Right lobe of liver (tissue), 6 donors: ENCODE measurements at places on chromosomes 5 and 9. TPM values are rescaled to one million over a fixed set of nuclear protein-coding genes. Genes with fewer than 3 reads are reported as not detected.

DNA sequence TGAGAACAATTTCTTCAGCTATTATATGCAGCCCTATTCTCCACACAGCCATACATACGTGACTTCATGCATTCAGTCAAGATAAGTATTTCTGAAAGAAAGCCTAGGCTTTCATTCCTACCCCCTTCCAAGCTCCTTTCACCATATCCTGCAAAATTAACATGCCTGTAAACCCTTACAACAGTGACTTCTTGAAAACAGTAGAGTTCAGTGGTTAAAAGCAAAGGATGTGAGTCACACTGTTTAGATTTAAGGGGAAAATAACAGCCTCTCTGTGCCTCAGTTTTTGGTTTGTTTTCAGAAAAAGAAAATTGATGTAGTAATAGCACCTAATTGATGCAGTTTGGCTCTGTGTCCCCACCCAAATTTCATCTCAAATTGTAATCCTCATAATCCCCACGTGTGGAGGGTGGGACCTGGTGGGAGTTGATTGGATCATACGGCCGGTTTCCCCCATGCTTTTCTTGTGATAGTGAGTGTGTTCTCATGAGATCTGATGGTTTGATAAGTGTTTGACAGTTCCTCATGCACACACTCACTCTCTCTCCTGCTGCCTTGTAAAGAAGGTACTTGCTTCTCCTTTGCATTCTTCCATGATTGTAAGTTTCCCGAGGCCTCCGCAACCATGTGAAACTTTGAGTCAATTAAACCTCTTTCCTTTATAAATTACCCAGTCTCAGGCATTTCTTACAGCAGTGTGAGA is 264.8 kb downstream of the CETN3 start:
- H3K36me3 ChIP-seq: no peaks in the 10 kb centered on the region
- H3K4me3 ChIP-seq: no peak overlapping the region

The ACTL7B gene
- total RNA-seq: not detected

- no peaks in the 10 kb centered on the region for H3K4me1 ChIP-seq
- no peak overlapping the region for H3K4me3 ChIP-seq
Measured at GRCh38 chr9:131848570-131849160, 108.8 kb upstream of the RAPGEF1 start.

DNA sequence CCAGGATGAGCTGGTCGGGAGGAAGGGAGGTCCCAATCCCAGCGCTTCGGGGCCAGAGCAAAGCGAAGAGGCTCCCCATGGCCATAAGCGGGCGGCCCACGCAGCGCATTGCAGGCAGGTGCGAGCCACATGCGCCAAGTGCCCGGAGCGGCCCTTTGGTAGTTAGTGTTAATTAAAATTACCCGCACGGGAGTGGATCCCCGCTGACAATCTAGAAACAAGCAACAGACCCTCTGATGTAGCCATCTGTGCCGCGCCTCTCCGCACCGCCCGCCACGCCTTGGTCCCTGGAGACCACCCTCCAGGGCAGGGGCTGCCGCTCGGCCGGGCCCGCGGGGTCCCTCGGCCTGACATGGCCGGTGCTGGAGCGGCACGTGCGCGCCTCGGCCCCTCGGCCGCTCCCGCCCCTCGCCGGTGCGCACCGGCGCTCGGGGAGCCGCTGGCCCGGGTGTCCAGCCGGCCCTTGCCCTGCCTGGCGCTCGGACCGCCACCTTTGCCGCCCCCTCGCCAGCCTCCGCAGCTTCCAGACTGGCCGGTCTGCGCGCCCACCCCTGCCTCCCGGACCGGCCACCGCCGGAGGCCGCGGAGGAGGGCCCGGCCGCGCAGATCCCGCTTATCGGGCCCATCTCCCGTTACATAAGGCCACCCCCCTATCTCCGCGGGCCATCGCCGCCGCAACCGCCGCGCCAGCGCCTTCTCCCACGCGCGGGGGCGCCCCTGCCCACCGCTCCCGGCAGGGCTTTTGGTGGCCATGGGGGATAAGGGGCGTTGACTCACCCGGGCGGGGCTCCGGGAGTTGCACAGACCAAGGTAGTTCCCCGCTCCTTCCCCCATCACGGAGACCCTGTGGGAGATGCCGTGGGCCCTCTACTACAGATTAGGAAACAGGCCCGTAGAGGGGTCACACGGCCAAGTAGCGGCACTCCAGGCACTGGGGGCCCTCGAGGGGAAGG is 1.9 kb upstream of the IL13 start:
- peak overlapping the region; percentile 38 for H3K4me3 ChIP-seq
- H3K27ac ChIP-seq: no peak overlapping the region
- no peaks in the 10 kb centered on the region for H3K27me3 ChIP-seq
- no peaks in the 10 kb centered on the region for H3K36me3 ChIP-seq

GRCh38 chr9:123453831-123454321 is 97.9 kb downstream of the CRB2 start:
- no peaks in the 10 kb centered on the region for H3K27me3 ChIP-seq
- H3K27ac ChIP-seq: no peak overlapping the region
- peak; percentile 37 for DNase-seq
- H3K4me3 ChIP-seq: no peak overlapping the region
- no peaks in the 10 kb centered on the region for H3K36me3 ChIP-seq

GRCh38 chr5:173759691-173760090 is 128.5 kb upstream of the CPEB4 start:
- H3K27ac ChIP-seq: no peak overlapping the region
- no peaks in the 10 kb centered on the region for H3K27me3 ChIP-seq
- H3K4me3 ChIP-seq: no peak overlapping the region
- peaks cover 8% of the 10 kb centered on the region for H3K4me1 ChIP-seq
- DNase-seq: no peak

- no peaks in the 10 kb centered on the region for H3K36me3 ChIP-seq
- H3K27ac ChIP-seq: peak overlapping the region; percentile 40
- peak; percentile 84 for DNase-seq
- no peaks in the 10 kb centered on the region for H3K4me1 ChIP-seq
Measured at GRCh38 chr9:114606597-114607207, 4.4 kb upstream of the TMEM268 start.

- H3K4me3 ChIP-seq: no peak overlapping the region
- H3K27me3 ChIP-seq: no peaks in the 10 kb centered on the region
- no peaks in the 10 kb centered on the region for H3K36me3 ChIP-seq
Measured at GRCh38 chr9:89452561-89452960, 45.4 kb downstream of the SEMA4D start.

DNA sequence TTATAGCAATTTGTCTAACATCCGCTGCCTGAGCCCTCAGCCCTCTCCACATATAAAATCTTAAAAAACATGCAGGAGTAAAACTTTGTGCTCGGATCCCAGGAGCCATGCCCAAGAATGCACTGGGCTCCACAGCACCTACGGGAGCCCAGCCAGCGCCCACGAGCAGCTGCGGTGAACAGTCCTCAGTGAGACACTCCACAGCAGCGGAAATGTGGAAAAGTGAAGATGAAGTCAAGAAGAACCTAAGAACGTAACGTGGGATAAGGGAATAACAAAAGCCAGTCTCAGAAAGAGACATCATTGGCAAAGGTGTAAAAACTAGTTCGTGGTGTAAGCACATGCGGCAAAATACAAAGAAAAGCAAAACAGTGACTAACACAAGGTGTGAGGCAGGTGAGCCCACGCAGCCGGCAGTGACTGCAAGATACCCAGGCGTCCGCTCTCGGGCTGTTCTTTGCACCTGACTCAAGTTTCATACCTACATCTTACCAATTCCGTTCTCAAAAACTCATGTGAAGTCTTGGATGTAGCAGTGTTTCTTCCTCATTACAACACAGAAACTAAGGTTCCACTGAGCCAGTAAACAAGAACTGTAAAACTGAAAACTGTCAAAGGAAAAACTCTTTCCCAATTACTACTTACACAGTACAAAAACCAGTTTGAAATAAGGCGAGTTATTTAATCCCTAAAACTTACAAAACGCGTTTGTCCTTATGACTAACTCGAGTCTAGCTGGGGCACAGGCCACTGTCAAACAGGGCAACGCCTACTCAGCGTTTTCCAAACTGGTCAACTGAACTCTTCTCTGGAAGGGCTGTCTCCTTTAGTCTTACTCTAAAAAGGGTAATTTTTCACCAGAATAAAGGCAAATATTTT is 1.7 kb downstream of the CAMSAP1 start:
- H3K27ac ChIP-seq: no peak overlapping the region
- H3K27me3 ChIP-seq: no peaks in the 10 kb centered on the region
- no peak for DNase-seq
- peaks cover 25% of the 10 kb centered on the region for H3K4me1 ChIP-seq

DNA sequence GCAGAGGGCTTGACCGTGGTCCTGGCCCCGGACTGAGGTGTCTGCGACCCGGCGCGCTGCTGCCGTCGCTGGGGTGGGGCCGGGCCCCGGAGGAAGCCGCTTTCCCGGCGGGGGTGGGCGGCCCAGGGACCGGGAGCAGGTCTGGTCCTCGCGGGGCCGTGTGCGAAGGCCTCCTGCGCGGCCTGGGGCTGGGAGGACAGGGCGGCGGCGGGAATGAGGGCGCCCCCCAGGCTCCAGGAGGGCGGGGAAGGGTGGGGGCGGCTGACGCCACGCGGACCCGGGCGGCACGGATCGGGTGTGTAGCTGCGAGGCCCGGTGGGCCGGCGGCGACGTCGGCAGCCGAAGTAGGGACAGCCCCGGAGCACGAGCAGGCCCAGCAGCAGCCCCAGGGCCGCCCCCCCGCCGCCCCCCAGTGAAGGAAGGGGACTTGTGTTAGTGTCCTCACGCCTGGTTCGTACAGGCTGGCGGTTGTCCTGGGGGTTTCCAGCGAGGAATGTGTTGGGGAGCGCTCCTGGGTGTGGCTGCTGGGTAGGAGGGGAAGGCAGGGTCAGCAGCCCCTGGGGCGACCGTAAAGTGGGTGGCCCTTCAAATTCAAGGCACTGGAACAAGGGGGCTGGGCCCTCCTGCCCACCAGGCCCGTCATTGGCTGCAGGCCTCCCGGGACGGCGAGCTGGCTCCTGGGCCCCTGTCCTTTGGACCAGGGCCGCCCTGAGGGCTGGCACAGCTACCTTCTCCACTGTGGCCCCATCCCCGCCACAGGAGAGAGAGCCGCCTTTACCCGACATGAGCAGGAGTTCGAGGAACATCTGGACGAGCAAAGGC is 597 bp upstream of the TMEM250 start:
- H3K36me3 ChIP-seq: peaks cover 4% of the 10 kb centered on the region
- H3K27ac ChIP-seq: peak overlapping the region; percentile 97
- peaks cover 28% of the 10 kb centered on the region for H3K4me1 ChIP-seq
- no peaks in the 10 kb centered on the region for H3K27me3 ChIP-seq
- peak; percentile 84 for DNase-seq

The PPP3R2 gene
- total RNA-seq: not detected

The TNFSF15 gene
- total RNA-seq: 0.05 TPM

The PRELID2 gene
- 2.6 TPM for total RNA-seq
